ENCODE measurements at places on chromosomes 3 and 15. TPM values are rescaled to one million over a fixed set of nuclear protein-coding genes. Genes with fewer than 3 reads are reported as not detected.

Gene PLA2G4D
- not detected for total RNA-seq

Gene CKMT1B
- not detected for total RNA-seq

Gene GPR176
- 21.1 TPM for total RNA-seq

Gene GDPGP1
- total RNA-seq = 5.9 TPM

Gene MYRIP
- not detected for total RNA-seq

Gene CPLX3
- 0.08 TPM for total RNA-seq

Gene GPR160
- total RNA-seq = 0.57 TPM

Gene NECTIN3
- total RNA-seq = 32.8 TPM

Gene STAB1
- total RNA-seq = not detected

Gene LOXL1
- total RNA-seq = 0.21 TPM

Gene GATM
- 1.3 TPM for total RNA-seq

Gene RTP3
- total RNA-seq = 0.08 TPM

Gene RNF7
- 34.3 TPM for total RNA-seq

Gene CDHR4
- total RNA-seq = 0.26 TPM

Gene SATB1
- 15.2 TPM for total RNA-seq

Gene LSMEM2
- 0.15 TPM for total RNA-seq

Gene PLSCR5
- total RNA-seq = not detected

Gene SPINT1
- 1.6 TPM for total RNA-seq

Gene SLC51A
- not detected for total RNA-seq

Gene ECE2
- total RNA-seq = not detected

Gene GOLGA8M
- 0.08 TPM for total RNA-seq

Gene MYO9A
- 12.0 TPM for total RNA-seq

Gene MAPK6
- 39.8 TPM for total RNA-seq

Gene PROK2
- total RNA-seq = 0.13 TPM
